ENCODE measurements at places on chromosomes 13 and 19. TPM values are rescaled to one million over a fixed set of nuclear protein-coding genes. Genes with fewer than 3 reads are reported as not detected.

GRCh38 chr13:23365652-23366051, 67.8 kb downstream of the SACS start:
- no peak overlapping the region for H3K4me3 ChIP-seq
- H3K27ac ChIP-seq, result no peak overlapping the region
- no peak for DNase-seq
- no peaks in the 10 kb centered on the region for H3K4me1 ChIP-seq
- no peaks in the 10 kb centered on the region for H3K27me3 ChIP-seq

Gene ZNF99
- total RNA-seq, result not detected

- H3K27ac ChIP-seq, result no peak overlapping the region
- no peak for DNase-seq
- no peak overlapping the region for H3K4me3 ChIP-seq
- H3K4me1 ChIP-seq, result no peaks in the 10 kb centered on the region
- no peaks in the 10 kb centered on the region for H3K36me3 ChIP-seq
- no peaks in the 10 kb centered on the region for H3K27me3 ChIP-seq
These were observed 403.7 kb downstream of the PCDH9 start for GRCh38 chr13:66826398-66826797.

Gene IFNL1
- total RNA-seq, result not detected

DNA sequence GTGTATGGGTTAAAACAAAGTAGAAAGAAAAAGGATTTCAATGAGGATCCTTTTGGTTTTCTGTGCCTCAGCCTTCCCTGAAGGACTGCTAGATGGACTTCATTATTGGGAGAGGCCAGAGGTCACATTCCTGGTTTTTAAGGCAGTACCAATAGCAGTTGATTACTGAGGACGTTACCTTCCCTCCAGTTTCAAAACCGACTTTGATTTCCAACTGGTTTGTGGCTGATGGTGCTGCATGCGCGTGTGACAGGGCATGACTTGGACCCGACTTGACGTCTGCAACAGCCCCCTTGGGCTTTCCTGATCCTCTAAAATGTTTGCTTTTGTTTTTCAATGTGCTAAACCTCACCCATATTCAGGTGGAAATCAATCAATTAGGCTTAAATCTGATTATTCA, 314.3 kb upstream of the ARGLU1 start:
- no peaks in the 10 kb centered on the region for H3K4me1 ChIP-seq
- H3K27ac ChIP-seq, result no peak overlapping the region
- no peak overlapping the region for H3K4me3 ChIP-seq
- no peak for DNase-seq

Gene CYP2A6
- total RNA-seq, result not detected

- H3K27ac ChIP-seq, result no peak overlapping the region
- no peak overlapping the region for H3K4me3 ChIP-seq
- H3K36me3 ChIP-seq, result no peaks in the 10 kb centered on the region
These were observed 12.8 kb downstream of the SCGB2B2 start for GRCh38 chr19:34664168-34664567.

GRCh38 chr19:16922949-16923348, 34.1 kb downstream of the F2RL3 start:
- H3K27ac ChIP-seq, result no peak overlapping the region
- H3K4me1 ChIP-seq, result no peaks in the 10 kb centered on the region
- no peaks in the 10 kb centered on the region for H3K27me3 ChIP-seq
- H3K4me3 ChIP-seq, result no peak overlapping the region
- no peaks in the 10 kb centered on the region for H3K36me3 ChIP-seq
- DNase-seq, result no peak

DNA sequence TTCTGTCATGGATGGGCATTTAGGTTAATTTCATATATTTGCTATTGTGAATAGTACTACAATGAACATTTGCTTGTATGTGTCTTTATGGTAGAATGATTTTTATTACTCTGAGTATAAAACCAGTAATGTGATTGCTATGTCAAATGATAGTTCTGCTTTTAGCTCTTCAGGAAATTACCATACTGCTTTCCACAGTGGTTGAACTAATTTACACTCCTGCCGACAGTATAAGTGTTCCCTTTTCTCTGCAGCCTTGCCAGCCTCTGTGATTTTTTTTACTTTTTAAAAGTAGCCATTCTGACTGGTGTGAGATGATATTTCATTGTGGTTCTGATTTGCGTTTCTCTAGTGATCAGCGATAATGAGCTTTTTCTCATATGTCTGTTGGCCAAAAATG, 6.5 kb downstream of the SIGLEC7 start:
- no peaks in the 10 kb centered on the region for H3K4me1 ChIP-seq
- no peak overlapping the region for H3K27ac ChIP-seq
- H3K36me3 ChIP-seq, result no peaks in the 10 kb centered on the region
- H3K4me3 ChIP-seq, result no peak overlapping the region
- DNase-seq, result no peak

GRCh38 chr19:51081476-51081875, 1.2 kb downstream of the KLK14 start:
- no peak for DNase-seq
- no peak overlapping the region for H3K27ac ChIP-seq
- H3K4me3 ChIP-seq, result no peak overlapping the region
- no peaks in the 10 kb centered on the region for H3K36me3 ChIP-seq
- H3K27me3 ChIP-seq, result peaks cover 3% of the 10 kb centered on the region
- no peaks in the 10 kb centered on the region for H3K4me1 ChIP-seq

DNA sequence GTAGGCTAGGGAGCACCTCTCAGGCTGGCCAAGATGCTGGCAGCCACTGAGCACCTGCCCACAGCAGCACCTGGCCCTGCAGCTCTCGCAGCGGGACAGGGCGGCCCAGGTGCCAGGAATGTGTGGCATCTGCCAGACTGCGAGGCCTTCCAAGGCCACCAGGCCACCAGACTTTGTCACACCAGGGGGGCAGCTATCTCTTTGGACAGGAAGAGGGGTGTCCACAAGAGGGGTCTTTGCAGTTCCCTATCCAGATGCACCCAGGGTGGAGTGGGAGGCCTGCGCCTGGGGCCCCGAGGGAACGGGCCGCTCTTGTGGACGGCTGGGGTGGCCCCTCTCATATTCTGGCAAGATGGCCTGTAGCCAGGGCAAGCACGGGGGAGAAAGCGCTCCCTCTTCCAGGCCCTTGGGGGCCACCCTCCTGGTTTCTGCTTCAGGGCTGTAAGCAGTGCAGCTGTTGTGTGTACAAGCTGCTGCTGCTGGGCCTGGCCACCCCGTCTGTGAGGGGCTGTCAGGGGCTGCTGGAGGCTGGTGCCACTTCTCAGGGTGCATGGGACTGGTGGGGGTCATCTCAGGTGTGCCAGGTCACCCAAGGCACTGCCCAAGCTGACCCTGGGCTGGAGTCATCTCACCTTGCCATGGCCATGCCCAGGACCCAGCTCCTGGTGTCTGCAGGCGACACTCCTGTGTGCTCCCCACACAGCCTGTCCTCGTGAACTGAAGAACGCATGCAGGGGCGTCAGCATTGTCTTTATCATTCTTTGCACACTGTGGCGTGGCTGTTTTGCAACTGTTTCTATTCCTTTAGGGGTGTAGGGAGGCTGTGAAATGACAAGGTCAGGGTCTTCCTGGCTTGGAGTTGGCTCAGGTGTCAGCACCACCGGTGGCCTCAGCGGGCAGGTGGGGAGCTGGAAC, 1.8 kb downstream of the TEX29 start:
- H3K36me3 ChIP-seq, result no peaks in the 10 kb centered on the region
- no peak overlapping the region for H3K27ac ChIP-seq
- no peak for DNase-seq
- no peaks in the 10 kb centered on the region for H3K4me1 ChIP-seq

DNA sequence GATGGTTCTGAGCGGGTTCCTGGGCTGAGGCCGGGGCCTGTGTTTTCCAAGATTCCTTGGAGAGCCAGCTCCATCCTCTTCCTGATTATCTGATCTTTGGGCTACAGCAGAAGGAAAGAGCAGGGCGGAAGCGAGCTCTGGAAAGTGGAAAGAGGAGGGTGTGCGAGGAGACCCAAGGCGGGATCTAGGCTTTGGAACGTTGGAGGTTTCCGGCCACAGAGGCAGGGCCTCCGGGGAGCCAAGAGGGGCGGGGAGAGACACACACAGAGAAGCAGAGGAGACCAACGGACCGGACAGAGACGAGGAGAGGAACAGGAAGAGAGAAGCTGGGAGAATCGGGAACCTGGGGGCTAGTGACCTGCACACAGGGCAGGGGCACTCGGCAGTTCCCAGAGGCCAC, at the start of gene CLEC11A:
CLEC11A (plus strand) TSS at position 296 of the 400 bp plus-strand sequence. CDS start 162 bp downstream, outside the sequence.
- H3K27ac ChIP-seq, result no peak within 1 kb of the TSS
- no peak for DNase-seq
- H3K4me1 ChIP-seq, result peaks cover 4% of the 10 kb centered on the region
- no peaks in the 10 kb centered on the region for H3K36me3 ChIP-seq
- peak within 1 kb of the TSS; percentile 24 for H3K4me3 ChIP-seq

DNA sequence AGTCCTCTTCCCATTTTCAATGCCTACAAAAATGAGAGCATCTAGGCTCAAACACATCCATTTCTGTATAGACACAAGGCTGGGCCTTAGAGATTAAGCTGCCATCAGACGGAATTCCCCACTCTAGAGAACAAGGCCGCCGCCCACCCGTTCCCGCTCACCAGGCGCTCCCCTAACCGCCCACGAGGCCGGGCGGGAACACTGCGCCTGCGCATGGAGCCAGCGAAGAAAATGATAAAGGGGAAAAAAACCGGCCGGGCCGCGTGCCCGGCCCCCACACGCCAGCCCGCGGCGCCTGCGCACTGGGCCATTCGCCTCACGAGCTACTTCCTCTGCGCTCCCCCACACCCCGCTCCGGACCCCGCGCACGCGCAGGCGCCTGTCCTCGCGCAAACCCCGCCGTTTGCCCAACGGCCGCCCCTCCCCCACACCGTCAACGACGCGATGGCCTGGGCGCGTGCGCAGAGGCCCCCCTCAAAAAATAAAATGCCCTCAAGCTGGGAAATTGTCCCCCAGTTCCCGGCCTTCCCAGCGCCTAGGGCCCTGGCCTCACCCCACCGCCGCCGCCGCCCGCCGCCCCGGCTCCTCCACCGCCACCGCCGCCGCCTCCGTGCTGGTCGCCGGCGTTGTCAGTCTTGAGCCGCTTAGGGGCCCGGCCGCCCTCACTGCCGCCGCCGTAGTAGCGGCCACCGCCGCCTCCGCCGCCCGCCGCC, 483 bp downstream of the HNRNPL start:
- H3K36me3 ChIP-seq, result peaks cover 53% of the 10 kb centered on the region
- peak overlapping the region; percentile 100 for H3K27ac ChIP-seq
- DNase-seq, result peak; percentile 95
- peak overlapping the region; percentile 95 for H3K4me3 ChIP-seq
- peaks cover 28% of the 10 kb centered on the region for H3K4me1 ChIP-seq

DNA sequence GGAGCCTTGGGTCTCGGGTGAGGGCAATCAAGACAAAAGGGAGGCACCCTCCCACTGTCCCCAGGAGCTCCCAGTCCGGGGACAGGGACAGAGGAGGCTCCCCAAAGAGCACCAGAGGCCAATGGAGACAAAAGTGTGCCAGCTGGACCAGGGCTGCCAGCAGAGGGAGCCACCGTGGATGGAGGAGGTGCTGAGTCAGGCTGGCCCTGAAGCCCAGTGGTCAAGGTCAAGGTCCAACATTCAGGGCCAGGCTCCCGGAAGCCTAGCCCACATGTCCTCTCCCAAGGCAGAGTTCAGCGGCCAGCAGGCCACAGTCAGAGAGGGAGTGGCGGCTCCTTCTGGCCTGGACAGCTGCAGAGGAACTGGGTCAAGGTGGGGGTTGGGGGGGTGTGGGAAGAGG, 8.4 kb downstream of the COL5A3 start:
- H3K4me1 ChIP-seq, result no peaks in the 10 kb centered on the region
- H3K27me3 ChIP-seq, result no peaks in the 10 kb centered on the region
- no peak overlapping the region for H3K4me3 ChIP-seq

Gene TNFSF9
- 18.2 TPM for total RNA-seq

Gene TJP3
- not detected for total RNA-seq

Gene P2RY11
- 1.9 TPM for total RNA-seq

Gene PSG11
- not detected for total RNA-seq

GRCh38 chr13:99281811-99282263, 23.7 kb upstream of the GPR18 start:
- H3K4me1 ChIP-seq, result peaks cover 18% of the 10 kb centered on the region
- H3K27me3 ChIP-seq, result no peaks in the 10 kb centered on the region
- H3K4me3 ChIP-seq, result no peak overlapping the region
- H3K27ac ChIP-seq, result no peak overlapping the region
- peak; percentile 71 for DNase-seq

GRCh38 chr19:12789098-12789903, 2.0 kb upstream of the JUNB start:
- H3K4me1 ChIP-seq, result peaks cover 78% of the 10 kb centered on the region
- H3K27me3 ChIP-seq, result no peaks in the 10 kb centered on the region
- peak overlapping the region; percentile 37 for H3K4me3 ChIP-seq
- H3K36me3 ChIP-seq, result peaks cover 16% of the 10 kb centered on the region

DNA sequence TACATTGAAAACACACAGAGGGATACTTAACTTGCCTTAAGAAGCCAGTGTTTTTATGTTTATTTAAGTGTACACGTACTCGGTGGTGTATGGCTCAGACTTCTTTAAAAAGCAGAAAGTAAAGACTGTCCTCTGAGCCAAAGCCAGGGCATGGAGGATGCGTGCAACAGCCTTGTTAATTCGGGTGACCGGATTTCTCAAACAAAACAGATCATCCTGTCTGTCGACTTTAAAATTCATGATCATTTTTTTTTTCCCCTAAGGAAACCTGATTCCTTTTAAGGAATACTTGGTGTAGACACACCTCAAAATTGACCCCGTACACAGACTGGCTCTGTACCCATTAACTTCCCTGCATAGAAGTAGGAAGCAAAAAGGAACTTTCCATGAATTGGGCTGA, 124.7 kb upstream of the RNF113B start:
- peak; percentile 88 for DNase-seq
- H3K4me3 ChIP-seq, result peak overlapping the region; percentile 20
- no peaks in the 10 kb centered on the region for H3K27me3 ChIP-seq
- H3K36me3 ChIP-seq, result no peaks in the 10 kb centered on the region
- H3K27ac ChIP-seq, result peak overlapping the region; percentile 91

All from SJSA1 (cell line).